Esophagus muscularis mucosa (tissue), 4 donors: ENCODE measurements at places on chromosomes 16 and 17.

DNA sequence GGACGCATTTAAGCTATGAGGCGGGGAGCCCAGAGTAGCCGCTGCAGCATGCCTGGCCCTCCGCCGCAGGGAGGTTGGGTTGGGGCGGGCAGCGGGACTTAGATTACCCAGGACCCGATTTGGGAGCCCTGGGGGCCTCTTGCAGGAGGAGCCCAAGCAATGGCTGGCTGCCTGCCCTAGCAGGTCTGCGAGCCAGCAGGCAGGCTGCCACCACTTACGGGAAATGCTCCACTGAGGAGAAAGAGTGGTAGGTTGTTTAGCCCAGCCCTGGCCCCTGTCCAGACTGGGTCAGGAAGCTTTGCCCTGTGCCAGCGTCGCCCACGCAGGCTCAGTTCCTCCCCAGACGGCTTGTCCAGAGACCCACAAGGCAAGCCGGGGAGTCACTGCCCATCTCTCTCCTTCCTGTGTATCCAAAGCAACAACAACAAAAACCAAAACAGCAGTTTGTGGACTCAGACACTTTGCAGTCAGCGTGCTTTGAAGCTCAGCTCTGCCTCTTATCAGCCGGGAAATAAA, 10.3 kb upstream of the TVP23A start:
- DNase-seq, result peak; percentile 95

- DNase-seq, result no peak
These were observed 8.5 kb upstream of the FBXL19 start for GRCh38 chr16:30914830-30915229.

DNA sequence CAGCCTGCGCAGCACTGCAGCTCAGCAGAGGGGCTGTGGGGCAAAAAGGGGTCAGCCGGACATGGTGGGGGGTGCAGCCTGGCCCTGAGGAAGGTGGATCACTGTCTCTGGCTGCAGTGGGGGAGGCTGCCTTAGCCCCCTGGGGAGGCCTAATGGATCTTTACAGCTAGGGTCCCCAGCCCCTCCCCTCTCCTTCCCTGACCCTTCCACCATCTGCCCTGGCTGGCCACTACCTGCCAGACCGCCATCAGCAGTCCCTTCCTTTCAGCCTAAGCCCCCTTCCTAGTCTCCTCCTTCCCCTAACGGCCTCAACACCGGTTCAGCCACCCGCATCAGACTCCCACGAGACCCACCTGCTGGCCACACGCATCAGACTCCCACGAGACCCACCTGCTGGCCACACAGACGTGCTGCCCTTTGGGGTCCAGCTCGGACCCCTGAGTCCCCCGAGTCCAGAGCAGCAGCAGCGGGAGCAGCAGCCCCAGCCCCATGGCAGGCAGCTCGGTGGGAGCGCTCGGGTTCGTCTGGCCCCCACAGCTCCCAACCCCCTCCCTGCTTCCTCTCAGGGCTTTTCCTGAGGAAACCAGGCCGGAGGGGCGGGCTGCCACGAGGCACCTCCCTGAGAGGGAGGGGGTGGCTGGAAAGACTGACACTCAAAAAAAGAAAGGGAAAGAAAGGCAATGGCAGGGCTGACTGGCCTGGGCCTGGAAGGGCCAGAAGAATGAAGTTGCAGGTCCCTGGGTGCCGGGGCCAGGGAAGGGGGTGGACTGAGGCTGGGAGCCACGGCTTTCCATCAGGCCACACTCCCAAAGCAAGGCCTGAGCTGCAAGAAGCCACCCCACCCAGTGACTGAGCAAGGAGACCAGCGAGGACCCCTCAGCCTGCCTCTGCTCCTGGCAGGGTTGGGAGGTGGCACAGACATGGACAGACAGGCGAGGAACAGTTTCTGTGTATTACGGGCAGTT, at the start of gene SCARF1:
TSS of gene SCARF1 (minus strand) at position 526 of the 965 bp plus-strand sequence. CDS start at position 491, 35 bp downstream.
- DNase-seq, result no peak

GRCh38 chr16:12024429-12024828, 47.9 kb downstream of the SNX29 start:
- no peak for DNase-seq

GRCh38 chr17:4678448-4679026, 25.4 kb downstream of the PELP1 start:
- DNase-seq, result no peak

- no peak for DNase-seq
These were observed 348.6 kb upstream of the ZFHX3 start for GRCh38 chr16:73396556-73396955.

DNA sequence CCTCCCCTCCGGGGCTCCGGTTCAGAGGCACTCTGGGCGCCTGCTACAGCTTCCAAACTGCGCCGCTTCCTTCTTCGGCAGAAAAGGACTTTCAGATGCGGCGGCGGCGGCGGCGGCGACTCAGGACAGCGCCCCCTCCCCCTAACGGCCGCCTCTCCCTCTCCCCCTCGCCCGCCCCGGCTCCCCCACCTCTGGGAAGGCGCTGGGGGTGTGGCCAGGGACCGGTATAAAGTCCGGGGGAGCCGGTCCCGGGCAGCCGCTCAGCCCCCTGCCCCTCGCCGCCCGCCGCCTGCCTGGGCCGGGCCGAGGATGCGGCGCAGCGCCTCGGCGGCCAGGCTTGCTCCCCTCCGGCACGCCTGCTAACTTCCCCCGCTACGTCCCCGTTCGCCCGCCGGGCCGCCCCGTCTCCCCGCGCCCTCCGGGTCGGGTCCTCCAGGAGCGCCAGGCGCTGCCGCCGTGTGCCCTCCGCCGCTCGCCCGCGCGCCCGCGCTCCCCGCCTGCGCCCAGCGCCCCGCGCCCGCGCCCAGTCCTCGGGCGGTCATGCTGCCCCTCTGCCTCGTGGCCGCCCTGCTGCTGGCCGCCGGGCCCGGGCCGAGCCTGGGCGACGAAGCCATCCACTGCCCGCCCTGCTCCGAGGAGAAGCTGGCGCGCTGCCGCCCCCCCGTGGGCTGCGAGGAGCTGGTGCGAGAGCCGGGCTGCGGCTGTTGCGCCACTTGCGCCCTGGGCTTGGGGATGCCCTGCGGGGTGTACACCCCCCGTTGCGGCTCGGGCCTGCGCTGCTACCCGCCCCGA, at the start of gene IGFBP4:
TSS of gene IGFBP4 (plus strand) at position 255 of the 792 bp plus-strand sequence. CDS start at position 541, 286 bp downstream.
- no peak for DNase-seq

DNA sequence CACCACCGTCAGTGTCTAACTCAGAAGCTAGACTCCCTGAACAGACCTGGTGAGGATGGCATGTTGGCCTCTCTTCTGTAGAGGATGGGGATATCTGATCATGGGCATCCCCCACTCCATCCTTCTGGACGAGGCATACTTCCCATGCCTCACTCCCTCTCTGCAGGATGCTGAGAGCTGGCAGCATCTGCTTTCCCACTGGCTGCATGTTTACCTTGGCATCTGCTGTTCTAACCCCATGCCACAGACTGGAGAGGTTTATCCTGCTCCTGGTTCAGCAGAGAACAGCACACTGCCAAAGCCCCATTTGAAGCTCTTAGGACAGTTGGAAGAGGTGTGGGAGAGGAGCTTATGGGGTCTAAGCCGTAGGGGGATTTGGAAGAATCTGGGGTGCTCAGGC, 46.0 kb downstream of the YPEL2 start:
- DNase-seq, result no peak

GRCh38 chr16:30559690-30560089, 1.5 kb upstream of the ZNF764 start:
- DNase-seq, result no peak

DNA sequence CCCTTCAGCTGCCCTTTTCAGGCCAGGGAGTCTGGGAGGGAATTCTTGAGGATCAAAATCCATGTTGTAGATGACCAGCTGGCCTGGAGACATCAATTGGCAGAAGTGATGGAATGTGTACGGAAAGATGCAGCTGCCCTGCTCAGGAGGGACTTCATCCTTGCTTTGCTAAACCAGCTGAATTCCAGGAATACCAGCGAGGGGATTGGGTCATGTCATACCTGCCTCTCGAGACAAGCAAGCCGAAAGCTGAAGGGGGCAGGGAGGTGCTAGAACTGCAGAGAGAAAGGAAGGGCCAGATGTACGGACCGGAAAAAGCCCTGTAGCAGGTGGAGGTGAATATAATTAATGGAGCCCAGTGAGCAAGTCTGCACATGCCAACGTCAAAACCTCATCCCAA, 25.6 kb upstream of the NTN1 start:
- no peak for DNase-seq

- DNase-seq, result no peak
These were observed 143.8 kb downstream of the AXIN2 start for GRCh38 chr17:65417406-65418221.

DNA sequence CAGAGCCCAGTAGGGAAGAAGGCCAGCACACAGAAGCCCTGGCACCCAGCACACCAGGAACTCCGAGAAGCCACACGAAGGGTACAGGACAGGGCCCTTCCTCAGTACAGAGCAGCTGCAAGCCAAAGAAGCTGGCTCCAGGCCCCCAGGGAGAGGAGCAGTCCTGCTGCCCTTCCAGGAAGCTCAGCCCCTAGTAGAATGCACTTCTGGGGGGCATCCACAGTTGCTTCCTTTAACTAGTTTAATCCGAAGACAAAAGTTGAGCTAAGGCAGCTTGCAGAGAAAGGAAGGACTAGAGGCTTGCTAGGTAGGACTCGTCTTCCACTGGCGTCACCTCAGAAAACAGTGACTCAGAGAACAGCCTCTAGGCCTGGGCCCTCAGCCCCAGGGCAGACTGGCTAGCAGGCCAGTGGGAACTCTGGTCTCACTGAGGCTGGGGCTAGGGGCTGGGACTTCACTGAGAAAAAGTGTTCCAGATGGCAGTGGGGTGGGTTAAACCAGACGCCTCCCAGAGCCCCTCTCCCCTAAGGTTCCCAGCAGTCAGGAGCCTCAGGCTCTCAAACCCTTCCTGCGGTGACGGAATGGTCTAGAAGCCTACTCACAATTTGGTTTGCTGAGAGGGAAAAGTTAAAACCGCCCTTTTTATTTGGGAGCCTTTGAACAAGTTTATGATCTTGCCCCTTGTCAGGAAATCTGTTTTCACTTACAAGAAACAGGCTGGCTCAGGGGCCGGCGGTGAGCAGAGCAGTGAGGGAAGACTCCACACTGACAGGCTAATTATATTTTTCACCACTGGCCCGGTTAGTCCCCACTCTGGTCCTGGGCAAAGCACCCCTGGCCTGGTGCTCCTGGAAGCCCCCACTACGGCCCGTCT, 41.4 kb downstream of the ACTG1 start:
- DNase-seq, result no peak

DNA sequence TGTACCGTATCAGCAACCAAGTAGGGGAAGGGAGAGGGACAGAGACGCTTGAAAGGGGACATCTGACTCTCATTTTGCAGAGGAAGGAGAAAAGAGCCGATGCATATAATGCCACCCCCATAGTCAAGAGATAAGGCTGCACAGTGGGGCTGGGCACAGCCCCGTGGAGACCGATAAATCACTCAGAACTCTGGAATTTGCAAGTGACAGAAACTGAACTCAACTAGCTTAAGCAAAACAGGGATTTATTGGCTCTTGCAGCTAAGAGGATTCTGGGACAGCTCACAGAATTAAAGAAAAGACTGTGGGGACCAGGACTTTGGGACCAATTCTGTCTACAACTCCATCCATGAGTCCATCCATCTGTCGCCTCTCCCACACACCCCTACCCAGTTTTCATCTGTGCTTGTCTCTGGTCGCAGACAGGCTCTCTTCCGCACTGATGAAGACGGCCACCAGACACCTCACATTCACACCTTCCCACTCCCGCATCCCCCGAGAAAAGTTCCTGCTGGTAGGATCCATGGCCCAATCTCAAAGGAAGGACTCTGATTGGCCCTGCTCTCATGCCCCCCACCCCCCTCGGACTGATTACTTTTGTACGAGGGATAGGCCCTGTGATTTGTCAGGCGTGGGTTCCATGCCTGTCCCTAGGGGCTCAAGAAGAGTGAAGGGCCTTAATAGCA, 105.9 kb upstream of the RPL38 start:
- no peak for DNase-seq

GRCh38 chr17:60891149-60891548, 213.5 kb downstream of the BCAS3 start:
- DNase-seq, result no peak

- no peak for DNase-seq
These were observed 350.1 kb upstream of the KIF2B start for GRCh38 chr17:53472586-53472985.

- DNase-seq, result no peak
These were observed 20.8 kb downstream of the GOSR2 start for GRCh38 chr17:46943501-46944393.

- no peak for DNase-seq
These were observed 173.4 kb downstream of the SNX29 start for GRCh38 chr16:12149971-12150370.

DNA sequence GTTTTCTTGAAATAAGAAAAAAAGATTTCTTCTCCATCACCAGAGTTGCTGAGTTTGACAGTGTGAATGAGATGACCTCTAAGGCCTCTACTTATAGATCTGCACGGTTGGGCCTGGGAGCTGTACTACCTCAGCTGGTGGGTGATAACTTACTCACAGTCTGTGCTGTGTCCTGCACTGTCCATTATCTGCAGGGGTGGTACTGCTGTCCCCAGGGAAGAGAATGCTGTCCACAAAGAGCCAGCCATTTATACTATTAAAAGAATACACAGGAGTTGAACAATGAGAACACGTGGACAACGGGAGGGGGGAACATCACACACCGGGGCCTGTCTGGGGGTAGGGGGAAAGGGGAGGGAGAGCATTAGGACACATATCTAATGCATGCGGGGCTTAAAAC, 655.3 kb downstream of the WWOX start:
- no peak for DNase-seq

DNA sequence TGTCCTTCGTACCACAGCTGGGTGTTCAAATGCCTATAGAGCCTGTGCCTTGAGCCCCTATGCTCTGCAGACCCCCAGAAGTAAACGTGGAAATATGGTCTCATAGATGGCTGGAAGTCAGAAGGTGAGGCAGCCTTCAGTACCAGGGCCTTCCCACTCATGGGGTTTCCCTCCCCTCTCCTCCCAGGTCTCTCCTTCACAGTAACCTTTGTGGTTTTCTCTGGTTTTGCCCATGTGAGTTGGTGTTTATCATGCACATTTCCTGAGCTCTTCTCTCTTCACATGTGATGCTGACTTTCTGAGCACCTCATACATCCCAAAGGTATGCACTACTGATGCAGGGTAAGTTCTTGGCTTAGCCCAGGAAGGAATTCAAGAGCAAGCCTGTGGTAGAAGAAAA, 35.4 kb downstream of the TMEM114 start:
- DNase-seq, result no peak

GRCh38 chr17:49575679-49576087, at the start of gene NXPH3:
Gene NXPH3, plus strand, starts transcription at chr17:49575871. Its CDS starts 349 bp downstream, at chr17:49576220.
- DNase-seq, result no peak

DNA sequence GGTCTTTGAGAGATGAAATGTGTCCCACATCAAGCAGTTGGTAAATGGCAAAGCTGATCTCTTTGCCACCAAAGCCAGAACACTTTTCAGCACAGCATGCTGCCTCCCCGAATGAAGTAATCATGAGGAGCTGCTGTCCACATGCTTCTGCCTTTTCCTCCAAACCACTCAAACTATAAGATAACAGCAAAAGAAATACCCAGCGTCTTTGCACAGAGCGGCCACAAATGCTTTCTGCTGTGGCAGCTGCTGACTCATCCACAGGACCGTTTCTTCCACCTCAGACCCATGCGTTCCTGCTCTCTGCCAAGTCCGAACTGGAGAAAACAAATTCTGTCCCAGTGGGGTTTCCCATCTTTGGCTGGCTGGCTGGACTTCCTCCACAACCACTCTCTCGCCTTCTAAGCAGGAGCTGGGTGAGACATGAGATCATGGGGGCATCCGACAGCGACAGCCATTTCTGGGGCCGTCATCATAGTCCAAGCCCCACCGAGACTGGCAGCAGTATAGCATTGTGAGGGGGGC, 27.1 kb downstream of the TBC1D3B start:
- peak; percentile 94 for DNase-seq

GRCh38 chr17:60640503-60640902, 37.1 kb upstream of the BCAS3 start:
- DNase-seq, result no peak

- no peak for DNase-seq
These were observed 28.9 kb downstream of the CPSF4L start for GRCh38 chr17:73232587-73233373.

GRCh38 chr17:10513299-10514067, 4.9 kb downstream of the MYH1 start:
- no peak for DNase-seq
